ENCODE measurements at places on chromosomes 2 and 18.

DNA sequence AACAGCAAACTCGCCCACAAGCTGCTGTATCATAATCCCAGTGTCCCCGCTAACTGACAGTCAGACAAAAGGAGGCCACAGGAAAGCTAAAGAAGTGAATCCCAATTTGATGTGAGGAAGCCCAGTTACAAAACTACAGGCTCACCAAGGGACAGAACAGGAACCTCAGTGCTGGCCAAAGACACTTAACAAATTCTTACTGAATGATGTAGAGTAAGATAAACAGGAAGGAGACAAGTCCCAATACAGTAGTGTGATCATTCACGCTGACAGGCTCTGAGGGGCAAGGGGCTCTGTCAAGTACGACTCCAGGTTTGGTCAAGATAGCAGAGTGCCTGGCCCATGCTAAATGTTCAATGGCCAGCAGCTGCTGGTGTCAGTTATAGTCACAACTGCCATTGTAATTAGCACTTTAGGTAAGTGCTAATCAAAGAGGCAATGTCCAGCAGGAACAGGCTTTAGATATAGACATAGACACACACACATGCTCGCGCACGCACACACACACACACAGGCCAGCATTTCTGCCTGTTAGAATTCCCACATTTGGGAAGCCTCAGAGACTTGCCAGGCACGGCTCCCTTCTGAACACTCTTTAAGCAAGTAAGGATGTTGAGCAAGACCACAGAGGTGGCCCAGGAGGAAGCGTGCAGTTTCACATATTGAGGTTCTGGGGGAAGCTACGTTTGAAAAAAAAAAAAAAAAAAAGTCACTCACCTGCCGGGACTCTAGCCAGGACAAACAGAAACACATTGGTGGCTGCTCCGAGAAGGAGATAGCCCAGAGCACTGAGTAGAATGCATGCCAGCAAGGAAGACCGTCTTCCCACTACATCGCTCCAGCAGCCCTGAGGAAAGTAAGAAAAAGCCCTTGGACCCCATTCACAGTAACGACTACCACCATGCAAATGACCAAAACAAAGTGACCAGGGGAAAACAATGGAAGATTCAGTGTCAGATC, 35.4 kb upstream of the TMEM182 start:
- DNase-seq = no peak

DNA sequence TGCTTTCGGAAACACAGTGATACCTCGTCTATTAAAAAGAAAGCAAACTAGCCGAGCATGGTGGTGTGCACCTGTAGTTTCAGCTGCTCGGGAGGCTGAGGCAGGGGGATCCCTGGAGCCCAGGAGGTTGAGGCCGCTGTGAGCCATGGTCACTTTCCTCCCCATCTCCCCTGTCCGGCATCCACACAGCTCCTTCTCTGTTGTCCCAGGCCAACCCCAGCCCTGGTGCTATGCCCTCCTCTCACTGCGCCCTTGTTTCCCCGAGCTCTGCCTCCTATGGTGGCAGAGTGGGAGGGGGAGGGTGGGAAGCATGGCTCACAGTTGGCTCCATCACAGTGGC, 15.4 kb downstream of the RTP5 start:
- DNase-seq = no peak

DNA sequence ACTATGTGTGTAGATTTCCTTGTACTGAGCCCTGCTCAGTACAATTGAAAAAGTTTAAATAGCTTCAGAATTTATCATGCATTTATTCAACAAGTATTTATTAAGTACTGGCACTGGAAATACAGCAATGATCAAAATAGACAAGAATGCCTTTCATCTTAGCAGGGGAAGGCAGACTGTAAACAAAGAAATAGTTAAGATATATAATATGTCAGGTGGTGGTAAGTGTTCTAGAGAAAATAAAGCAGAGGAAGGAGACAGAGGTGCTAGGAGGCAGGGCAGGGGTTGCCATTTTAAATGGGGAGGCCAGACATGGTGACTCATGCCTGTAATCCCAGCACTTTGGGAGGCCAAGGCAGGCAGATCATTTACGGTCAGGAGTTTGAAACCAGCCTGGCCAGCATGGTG, 13.6 kb upstream of the LIPG start:
- peak; percentile 37 for DNase-seq

DNA sequence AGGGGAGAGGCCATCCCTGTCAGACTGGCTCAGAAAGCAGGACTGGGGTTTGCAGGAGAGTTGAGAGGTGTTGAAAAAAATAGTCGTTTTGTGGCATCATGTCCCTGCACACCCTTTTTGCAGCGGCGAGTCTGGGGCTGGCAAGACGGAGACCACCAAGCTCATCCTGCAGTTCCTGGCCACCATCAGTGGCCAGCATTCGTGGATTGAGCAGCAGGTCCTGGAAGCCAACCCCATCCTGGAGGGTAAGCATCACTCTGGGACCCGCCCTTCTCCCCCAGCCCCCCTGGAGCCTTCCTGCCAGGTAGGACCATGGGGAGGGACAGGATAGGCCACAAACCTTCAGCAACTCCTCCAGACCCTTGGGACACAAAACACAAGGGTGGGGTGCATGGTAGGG, 34.2 kb downstream of the MYO7B start:
- DNase-seq = no peak

GRCh38 chr18:46456691-46457090, 200.3 kb downstream of the LOXHD1 start:
- no peak for DNase-seq

GRCh38 chr2:47662552-47662951, 120.4 kb upstream of the MSH6 start:
- no peak for DNase-seq

GRCh38 chr2:9538000-9538507, 17.6 kb downstream of the ADAM17 start:
- peak; percentile 8 for DNase-seq

- DNase-seq = no peak
Observed at GRCh38 chr18:26458526-26459232, 89.7 kb downstream of the KCTD1 start.

DNA sequence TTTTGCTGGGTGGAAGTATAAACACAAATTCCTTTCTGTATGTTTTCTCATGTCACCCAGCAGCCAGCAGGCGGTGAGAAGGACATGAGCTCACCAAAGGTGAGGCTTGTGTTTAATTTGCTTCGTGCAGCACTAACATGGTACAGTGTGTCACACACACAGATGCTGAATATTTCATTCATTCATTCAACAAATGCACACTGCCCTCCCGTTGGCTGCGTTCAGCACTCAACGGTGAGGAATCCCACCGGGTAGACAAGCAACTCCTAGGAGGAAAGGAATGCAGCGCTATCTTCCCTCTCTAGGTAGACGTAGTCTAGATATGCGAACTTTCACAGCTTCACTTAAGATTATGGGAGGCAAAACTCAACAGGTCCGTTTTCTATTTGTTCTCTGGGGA, 85.1 kb downstream of the LONRF2 start:
- DNase-seq = no peak

GRCh38 chr2:151637271-151637781, 97.0 kb downstream of the NEB start:
- no peak for DNase-seq

DNA sequence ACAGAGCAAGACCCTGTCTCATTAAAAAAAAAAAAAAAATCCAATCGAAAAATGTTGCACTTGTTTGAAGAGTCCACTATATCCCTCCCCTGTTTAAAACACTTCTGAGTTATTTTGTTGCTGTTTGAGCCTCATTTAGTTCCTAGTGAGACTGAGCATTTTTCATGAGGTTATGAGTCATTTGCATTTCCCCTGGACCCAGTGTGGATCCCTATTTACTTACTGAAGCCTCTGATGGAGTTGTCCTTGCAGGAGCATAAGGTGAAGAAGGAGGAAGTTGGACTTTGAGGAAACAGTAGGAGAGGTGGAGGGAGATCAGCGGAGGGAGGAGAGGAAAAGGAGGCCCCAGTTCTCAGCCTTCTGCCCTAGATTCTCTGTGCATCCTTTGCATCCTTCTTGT, 5.1 kb downstream of the CXCR1 start:
- DNase-seq = no peak

DNA sequence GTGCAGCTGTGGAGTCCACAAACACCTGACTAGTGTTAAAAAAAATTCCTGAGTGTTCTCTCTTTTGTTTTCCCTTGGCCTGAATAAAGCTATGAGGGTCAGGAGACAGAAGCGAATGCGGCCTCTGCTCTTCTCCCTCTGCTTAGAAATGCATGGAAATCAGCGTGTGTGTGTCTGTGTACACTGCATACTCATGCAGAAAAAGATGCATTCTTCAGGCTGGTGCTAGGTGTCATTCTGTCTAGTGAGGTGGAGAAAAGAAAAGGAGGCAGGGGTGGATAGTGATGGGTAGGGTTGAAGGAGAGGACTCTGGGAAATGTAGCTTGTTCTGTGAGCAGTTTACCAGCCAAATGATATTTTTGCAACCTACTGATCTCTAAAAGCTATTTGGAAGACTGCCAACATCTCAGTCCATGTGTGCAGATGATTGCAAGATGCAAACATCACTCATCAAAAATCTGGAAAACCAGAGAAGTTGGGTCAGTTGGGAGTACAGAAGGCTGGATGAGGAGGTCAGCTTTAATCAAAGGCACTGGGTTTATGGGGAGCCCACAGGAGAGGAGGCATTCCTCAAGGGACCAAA, 177.7 kb downstream of the INSIG2 start:
- DNase-seq = no peak

DNA sequence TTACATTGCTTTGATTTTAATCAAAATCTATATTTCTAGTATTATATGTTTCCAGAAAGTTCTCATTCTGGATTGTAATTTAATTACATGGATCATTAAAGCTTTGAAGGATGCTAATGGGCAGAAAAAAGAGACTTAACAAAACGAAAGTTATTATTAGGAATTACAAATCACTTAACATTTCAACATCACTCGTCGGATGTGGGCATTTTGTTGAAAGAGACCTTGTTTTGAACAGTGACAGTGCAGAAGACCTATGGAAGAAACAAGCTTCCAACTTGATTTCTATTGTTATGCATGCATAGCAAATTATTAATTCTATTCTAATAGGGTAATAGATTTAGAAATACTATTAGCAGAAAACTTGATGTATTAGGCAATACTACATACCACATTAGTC, 31.4 kb upstream of the DARS1 start:
- DNase-seq = no peak

DNA sequence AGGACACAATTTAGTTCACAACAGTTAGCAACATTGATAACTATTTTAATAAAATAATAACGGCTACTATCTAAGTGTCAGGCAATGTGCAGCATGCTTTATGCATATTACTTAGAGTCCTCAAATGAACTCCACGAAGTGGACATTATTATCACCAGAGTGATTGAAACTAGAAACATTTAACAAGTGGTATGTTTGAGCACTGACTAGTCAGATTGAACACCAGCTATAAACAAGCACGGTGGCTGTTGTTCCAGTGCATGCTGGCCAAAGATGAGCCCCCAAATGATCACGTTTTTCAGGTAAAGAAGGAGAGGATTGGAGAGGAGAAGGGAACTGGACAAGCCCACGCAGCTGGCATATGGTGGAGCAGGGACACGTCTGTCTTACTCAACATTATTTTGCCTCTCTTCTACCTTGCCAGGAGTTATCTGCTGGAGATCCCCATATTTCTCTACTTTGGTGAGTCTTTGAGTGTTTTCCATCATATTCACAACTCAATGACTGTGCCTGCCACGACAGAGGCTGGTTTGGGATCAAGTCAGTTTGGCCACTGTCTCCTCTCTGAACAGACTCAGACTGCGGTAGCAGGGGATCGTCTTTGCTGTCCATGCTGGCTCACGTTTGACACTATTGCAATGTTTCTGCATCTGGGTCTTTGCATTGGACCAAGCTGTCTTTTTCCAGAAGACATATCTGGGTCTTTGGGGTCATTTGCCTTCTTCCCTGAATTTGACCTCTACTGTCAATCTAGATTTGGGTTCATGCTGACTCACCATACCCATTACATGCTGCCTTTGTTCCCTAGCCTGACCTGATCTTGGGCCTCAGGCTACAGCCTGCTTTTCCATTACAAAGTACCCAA, 66.0 kb upstream of the ACSL3 start:
- DNase-seq = no peak
